CD14-positive monocyte (primary cell): ENCODE measurements at places on chromosomes 7 and 10. TPM values are rescaled to one million over a fixed set of nuclear protein-coding genes. Genes with fewer than 3 reads are reported as not detected.

Gene CAMK1D
- 6.7 TPM for polyA plus RNA-seq

Gene ITIH5
- not detected for polyA plus RNA-seq

Gene GNA12
- 18.6 and 25.9 TPM in 2 replicates for polyA plus RNA-seq

DNA sequence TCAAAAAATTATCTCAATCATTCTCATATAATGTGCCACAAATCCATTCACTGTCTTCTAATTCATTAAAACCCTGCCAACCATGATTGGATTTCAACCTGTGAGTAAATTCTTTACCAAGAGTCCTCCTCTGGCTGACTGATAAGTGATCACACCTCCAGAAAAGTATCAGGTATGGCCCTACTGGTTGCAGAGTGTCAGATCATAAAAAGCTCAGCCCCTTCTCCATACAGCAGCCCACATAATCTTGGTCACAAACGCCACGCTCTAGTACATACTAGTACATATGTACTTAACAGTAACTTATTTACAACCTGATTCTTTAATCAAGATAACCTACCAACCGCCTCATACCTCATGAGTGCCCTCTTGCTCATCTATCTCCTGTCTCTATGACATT lies 26.1 kb downstream of the UBE2H start:
- DNase-seq: no peak
- peaks cover 40% of the 10 kb centered on the region for H3K36me3 ChIP-seq
- no peaks in the 10 kb centered on the region for H3K27me3 ChIP-seq
- no peaks in the 10 kb centered on the region for H3K4me1 ChIP-seq
- no peak overlapping the region for H3K4me3 ChIP-seq
- no peak overlapping the region for H3K27ac ChIP-seq

GRCh38 chr10:117175215-117175900 lies 21.9 kb upstream of the KCNK18 start:
- H3K36me3 ChIP-seq: no peaks in the 10 kb centered on the region
- H3K27me3 ChIP-seq: peaks cover 28% of the 10 kb centered on the region
- peak overlapping the region; percentile 32 for H3K4me3 ChIP-seq
- DNase-seq: no peak

- no peak for DNase-seq
- no peak overlapping the region for H3K27ac ChIP-seq
- no peak overlapping the region for H3K4me3 ChIP-seq
Measured at GRCh38 chr7:27922907-27923641, 183.1 kb downstream of the TAX1BP1 start.

- H3K27me3 ChIP-seq: no peaks in the 10 kb centered on the region
- no peak overlapping the region for H3K27ac ChIP-seq
- no peak overlapping the region for H3K4me3 ChIP-seq
- peaks cover 72% of the 10 kb centered on the region for H3K4me1 ChIP-seq
- DNase-seq: no peak
Measured at GRCh38 chr10:132450466-132450824, 53.4 kb downstream of the PWWP2B start.
